Activated naive CD4-positive, alpha-beta T cell (primary cell): ENCODE measurements at places on chromosomes 12 and 14.

DNA sequence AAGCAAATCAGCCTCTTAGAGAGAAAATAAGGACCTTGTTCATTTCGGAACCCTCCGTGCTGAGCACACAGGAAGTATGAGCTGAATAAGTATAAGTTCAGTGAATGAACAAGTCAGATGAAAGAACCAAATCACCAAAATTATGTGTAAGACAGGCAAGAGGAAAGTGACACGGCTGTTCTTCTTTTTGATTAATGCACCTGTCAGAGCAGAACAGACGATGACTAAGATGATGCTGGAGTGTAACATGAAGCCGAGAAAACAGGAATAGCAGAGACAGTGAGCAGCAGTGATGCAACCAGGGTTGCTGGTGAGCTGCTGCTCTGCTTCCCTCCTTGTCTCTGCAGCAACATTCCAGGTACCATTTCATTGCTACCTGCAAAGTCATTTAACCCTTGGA, 861.1 kb downstream of the GALC start:
- DNase-seq = no peak

DNA sequence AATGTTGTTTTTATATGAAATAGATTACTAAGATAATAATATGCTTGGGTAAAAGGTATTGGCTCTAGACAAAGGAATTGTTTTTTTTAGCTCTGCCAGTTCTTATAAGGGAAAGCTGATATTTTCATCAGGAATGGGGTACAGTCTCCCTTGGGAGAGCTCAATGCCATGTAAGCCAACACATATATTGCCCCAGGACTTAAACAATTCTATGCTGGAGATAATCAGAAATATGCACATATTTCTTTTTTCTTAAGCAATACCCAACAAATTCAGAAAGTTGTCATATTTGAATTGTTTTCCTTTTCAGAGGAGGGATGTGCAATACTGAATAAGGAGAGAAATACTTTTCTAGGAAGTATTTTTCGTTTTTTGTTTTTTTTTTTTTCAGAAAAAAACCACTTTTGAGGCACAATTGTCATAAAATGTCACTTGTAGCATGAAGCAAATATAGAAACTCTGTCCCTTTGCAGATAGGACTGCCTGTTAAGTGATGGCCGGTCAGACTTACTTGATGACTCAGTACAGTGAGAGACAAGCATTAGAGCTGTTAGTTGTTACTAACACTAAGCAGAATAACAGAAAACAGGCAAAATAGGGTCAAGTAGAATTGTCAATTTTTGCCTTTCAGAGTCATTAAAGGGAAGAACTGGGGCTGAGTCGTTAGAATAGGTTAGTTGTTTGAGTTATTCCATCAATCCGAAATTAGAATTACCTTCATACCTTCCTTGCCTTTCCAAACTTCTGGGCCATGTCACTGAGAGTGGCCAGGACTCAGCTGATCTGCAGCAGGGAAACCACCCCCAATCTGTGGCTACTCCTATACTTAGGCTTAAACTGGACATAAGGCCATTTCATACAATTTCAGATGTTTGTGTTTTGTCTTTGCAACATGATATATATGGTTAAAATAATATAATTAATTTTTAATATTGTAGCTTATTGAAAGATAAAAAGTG, 168.1 kb downstream of the SLC38A4 start:
- DNase-seq = no peak

- no peak for DNase-seq
These were observed 91.3 kb upstream of the RTL1 start for GRCh38 chr14:100994756-100995330.

GRCh38 chr14:62916551-62916950, 128.7 kb downstream of the KCNH5 start:
- no peak for DNase-seq

DNA sequence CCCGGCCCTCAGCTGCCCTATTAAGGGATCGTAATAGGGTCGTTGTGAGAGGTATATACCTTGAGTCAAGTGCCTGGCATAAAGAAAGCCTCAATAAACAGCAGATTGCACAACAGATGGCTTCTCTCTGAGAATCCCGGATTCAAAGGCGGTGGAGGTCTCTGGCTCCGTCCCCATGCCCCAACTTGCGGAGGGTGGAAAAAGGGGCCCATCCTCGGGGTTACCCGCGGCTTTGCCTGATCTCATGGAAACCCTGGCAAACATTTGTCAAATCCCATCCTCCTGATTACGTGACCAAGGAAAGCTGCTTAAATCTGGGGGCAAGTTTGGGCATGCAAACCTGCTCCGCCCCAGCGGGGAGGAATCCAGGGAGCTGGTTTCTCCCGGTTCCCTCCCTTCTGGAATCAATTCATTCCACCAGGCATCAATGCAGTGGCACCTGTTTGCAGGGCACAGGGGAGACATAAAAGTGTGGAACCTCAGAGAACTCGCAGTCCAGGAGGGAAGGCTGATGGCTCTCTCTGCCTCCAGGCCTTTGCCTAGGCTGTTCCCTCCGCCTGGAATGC, 12.3 kb downstream of the TRPV4 start:
- no peak for DNase-seq

- DNase-seq = no peak
These were observed 576.8 kb upstream of the TMEM132C start for GRCh38 chr12:127690161-127690560.

GRCh38 chr12:14959916-14960496, 1.4 kb downstream of the ARHGDIB start:
- no peak for DNase-seq

DNA sequence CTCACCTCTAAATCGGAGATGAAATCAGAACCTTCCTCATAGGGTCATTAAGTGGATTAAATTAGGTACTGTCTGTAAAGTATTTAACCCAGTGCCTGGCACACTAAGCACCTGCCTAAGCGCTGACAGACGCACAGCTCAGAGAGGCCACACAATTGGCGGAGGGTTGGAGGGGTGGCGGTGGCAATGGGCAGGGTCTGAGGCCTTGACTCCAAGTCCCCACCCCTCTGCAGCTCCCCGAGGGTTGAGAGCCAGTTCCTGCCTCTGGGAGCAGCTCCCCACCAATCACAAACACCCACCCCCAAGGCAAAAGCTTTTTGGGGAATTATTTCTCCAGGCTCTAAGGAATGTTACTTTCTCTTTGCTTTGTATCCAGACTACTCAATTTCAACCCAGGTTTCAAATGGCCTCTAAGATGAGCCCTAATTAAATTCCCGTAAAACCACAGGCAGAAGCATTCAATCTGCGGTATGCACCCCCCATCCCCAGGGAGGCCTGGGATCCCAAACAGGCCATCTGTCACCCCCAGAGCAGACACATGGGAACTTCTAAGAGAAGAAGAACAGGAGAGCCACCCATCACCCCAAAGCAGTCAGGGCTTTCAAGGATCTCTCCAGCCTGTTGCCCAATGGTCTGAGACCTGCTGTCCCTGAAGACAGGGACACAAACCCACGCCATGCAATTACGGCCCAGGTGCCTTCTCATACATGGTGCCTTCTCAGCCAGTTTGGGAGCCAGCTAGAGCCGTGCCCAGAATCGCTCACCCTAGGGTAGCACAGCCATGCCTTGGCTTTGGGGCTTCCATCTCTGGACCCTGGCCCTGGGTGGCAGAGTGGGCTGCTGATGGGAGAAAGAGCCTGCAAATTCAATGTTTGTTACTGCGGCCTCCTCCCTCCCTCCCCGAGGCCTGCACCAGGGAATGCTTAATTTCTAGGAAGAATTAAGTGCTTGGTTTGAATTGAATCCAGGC, 66.1 kb downstream of the CHGA start:
- no peak for DNase-seq

DNA sequence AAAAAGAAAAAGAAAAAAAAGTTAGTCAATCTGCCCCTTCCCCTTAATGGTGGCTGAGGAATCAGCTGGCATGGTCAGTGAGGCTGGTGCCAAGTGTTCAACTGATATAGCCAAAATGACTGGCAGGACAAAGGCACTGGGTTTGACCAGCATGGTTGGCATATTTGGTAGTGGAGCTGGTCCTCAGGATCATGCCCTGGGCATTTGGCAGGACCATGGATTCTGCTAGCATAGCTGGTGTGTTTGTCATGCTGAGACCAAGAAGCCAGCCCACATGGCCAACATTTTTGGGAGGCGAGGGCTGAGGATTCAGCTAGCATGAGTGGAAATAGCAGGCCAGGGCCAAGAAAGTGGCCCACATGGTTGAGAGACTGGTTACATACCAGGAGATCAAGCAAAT, 136.5 kb downstream of the FBXL14 start:
- no peak for DNase-seq
